ENCODE measurements at places on chromosomes 12 and 14.

- peak; percentile 19 for DNase-seq
Measured at GRCh38 chr14:85060121-85060520, 469.8 kb upstream of the FLRT2 start.

DNA sequence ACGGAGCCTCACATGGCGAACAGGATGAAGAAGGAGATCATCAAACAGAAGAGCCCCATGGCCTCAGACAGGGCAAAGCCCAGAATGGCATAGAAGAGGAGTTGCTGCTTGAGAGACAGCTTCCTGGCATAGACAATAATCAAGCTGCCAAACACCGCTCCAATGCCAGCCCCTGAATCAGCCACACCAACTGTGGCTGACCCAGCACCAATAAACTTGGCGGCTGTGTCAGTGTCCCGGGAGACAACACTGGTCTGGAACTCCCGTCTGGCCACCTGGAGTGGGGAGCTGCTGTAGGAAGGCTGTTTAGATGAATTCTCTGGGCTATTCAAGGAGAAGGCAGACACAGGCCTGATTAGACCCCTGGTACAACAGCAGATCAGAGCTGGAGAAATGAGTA lies 100.1 kb downstream of the HEATR5A start:
- DNase-seq = no peak

DNA sequence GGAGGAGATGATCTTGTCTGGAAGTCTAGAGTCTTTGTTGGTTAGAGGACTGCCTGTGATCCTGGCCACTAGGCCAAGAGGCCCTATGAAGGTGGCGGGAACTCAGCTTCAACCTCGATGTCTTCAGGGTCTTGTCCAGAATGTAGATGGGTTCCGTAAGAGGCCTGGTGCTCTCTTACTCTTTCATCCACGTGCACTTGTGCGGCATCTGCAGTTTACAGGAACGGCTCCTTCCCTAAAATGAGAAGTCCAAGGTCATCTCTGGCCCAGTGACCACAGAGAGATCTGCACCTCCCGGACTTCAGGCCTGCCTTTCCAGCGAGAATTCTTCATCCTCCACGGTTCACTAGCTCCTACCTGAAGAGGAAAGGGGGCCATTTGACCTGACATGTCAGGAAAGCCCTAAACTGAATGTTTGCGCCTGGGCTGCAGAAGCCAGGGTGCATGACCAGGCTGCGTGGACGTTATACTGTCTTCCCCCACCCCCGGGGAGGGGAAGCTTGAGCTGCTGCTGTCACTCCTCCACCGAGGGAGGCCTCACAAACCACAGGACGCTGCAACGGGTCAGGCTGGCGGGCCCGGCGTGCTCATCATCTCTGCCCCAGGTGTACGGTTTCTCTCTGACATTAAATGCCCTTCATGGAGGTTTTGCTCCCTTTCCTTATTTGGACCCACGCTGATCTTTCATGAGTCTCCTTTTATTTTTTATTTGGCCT lies 17.7 kb downstream of the WNT5B start:
- no peak for DNase-seq

- DNase-seq = no peak
Measured at GRCh38 chr12:86429824-86430223, 173.6 kb upstream of the MGAT4C start.
